ENCODE measurements at places on chromosomes 3 and 15.

- DNase-seq: no peak
These were observed 177.3 kb upstream of the NAALADL2 start for GRCh38 chr3:174681784-174682183.

DNA sequence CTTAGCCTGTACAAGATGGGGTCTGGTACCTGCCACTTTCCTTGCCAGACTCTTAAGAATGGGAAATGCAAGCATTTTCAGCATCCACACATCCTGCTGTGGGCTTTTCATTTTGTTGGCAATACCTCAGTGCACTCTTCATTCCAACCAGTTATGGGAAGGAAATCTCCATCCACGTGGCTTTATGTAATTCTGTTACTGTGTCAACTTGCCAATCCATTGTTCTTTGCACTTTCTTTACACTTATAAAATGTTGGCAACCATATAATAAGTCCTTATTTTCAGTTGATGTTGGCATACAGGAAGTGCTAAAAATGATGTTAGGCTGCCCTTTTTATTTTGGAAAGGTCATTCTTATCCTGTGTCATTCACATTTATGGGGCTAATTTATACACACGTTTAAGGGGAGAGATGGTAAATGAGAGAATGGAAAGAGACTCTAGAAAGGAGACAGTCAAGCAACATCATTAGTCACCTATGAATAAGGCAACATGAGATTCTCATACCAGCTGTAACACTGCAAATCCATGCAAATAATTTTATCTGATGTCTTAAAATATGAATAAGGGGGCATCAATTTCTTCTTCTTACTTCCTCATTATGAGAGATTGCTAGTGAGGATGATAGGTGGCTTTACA is 238.7 kb downstream of the CHST2 start:
- no peak for DNase-seq

DNA sequence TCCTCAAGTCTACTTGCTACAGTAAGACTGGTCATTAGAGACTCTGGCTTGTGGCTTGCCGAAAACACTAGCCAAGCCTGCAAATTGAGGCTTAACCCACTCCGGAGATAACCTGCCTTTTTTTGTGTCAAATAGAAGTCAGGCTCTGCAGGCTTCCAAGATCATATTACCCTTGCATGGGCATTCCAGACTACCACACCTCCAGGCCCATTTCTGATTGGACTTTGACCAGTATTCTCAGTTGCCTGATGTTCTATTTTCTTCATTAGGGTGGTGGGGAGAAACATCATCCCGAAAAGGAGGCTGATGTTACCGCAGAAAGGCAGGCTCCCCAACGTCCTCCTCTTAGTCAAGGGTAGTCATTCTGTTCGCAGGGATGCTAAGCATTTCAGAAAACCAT is 68.1 kb upstream of the FOXP1 start:
- no peak for DNase-seq

GRCh38 chr3:164222197-164222596 is 856.1 kb downstream of the SI start:
- peak; percentile 25 for DNase-seq

- DNase-seq: no peak
These were observed 27.3 kb downstream of the CD276 start for GRCh38 chr15:73711526-73711925.

- DNase-seq: no peak
These were observed 911.9 kb downstream of the FHIT start for GRCh38 chr3:60339304-60339703.

- no peak for DNase-seq
These were observed 15.7 kb upstream of the RPS27L start for GRCh38 chr15:63172851-63173451.

- DNase-seq: no peak
These were observed 110.5 kb upstream of the WNT5A start for GRCh38 chr3:55597641-55598040.

- peak; percentile 84 for DNase-seq
These were observed at the start of gene TJP1 for GRCh38 chr15:29822100-29822683. Gene TJP1, minus strand, starts transcription at chr15:29822468. Its CDS starts 440 bp downstream, at chr15:29822028.

- DNase-seq: no peak
These were observed 910.0 kb upstream of the ROBO1 start for GRCh38 chr3:80677796-80678195.

GRCh38 chr15:59197454-59197853 is 9.2 kb upstream of the LDHAL6B start:
- DNase-seq: no peak

GRCh38 chr3:149752788-149753136 is 473 bp upstream of the COMMD2 start:
- DNase-seq: no peak

DNA sequence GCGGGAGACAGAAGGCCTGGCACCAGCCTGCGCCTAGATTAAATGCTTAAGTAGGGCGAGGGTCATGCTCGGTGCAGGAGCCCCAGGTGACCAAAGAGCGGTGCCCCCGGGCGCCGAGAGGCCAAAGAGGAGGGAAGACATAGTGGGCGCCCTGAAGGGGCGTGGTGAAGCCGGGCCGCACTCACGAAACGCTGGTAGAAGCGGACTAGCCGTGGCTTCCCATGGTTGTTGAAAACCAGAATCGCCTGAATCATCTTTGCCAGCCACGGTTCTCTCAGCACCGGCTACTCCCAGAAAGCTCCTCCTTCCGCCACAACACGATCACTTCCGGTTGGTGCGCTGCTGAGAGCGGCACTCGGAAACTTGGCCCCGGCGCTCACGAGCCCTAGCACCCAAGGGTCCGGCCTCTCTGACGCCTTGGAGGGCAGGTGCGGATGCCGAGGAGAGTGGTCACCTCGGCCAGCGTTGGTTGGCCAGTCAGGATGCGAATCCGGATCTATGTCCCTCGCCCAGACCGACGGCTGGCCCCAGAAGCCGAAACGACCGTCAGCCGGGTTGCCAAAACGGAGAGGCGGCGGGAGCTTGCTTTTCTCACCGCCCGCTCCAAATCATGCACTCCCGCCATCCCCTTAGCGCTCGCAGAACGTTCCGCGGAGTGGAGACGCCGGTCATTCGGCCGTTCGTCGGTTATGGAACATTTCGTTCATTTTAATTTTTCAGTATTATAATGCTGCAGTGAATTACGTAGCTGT is at the start of gene AP3S2:
Gene AP3S2 (minus strand): TSS at position 299 of the 752 bp plus-strand sequence. CDS start 45 bp downstream, at position 254.
- DNase-seq: peak; percentile 90

DNA sequence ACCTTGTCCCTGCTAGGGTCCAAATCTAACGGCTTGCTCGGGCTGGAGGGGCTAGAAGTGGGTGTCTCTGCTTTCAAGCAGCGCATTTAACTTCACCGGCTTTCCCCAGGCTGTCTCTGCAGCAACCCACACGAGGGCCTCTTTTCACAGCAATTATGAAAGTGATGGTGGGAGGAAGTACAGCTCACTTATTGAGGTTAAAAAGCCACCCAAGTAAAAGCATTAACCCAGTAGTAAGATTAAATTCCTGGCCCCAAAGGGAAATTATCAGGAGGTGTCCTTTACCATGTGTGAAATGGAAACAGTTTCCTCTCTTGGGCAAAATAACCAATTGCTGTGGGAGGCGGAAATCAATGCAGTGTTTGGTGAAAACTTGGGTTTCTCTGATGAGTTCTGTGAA is 41.1 kb downstream of the NGRN start:
- DNase-seq: no peak

DNA sequence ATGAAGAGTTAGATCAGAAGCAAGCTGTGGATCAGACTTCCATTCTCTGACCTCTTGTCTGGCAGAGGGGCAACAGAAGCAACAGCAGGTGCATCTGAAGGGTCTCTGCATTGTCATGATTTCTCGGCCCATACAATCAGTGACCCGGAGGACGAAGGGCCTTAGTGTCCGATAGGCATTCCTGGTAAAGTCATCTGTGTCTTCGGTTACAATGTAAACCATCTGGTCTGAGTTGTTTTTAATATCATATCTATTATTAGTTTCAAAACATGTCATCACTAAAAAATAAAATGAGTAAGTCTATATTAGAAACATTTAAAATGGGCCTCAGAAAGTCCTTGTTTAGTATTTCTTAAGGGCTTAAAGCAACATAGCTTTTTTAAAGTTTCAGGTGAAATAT is 38.8 kb upstream of the PLOD2 start:
- DNase-seq: no peak

DNA sequence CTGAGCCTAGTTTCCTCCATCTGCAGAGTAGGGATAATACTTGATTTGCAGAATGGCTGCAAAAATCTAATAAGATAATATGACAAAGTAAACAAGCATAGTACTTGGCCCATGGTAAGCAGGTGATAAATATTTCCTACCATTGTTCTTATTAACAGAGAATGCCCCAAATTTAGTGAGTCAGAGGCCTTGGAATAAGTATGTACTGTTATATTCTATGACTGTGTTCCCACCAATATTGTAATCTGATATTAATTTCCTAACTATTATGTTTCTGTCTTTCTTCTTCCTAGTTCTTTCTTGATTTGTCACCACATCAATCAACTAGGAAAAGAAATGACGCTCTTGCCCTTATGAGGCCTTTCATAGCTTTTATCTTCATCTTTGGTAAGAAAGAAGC is 178.4 kb upstream of the SLC2A2 start:
- DNase-seq: no peak

DNA sequence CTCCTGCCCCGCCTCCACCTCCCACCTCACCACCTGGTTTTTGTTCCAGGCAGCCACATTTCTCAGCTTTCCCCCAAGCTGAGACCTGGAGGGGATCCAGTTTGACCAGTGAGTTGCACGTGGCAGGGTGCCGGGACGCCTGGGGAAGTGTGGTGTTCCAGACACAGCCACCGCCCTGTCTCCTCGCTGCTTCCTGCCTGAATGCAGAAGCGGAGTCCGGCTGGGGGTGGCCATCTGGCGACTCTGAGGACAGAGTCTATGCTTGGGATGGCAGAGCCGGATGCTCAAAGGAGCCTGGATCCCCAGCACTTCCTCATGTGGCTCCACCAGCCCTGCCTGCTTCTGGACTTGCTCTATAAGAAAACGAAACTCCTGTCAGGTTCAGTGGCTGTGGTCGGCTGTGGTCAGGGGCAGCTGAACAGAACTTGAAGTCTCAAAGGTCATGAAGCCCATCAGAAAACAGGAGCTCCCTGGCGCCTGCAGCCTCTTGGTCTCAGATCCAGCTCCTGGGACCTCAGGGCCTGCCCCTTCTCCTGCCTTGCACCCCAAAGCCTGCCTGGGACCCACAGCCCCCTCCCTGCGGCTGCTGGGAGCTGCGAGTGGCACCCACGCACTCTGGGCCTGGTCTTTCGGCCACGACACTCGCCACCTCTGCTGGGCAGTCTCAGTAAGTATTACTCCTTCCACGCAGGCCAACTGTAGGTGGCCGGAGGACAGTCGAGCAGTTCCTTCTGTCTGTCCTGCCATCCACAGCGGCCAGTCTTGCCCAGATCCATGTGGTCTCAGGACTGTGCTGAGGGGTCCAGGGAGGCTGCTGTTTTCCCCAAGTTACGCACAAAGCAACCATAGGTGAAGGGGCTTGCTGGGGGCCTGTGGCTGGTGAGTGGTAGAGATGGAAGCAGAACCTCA is 112.8 kb upstream of the MEF2A start:
- peak; percentile 33 for DNase-seq

GRCh38 chr15:90001062-90001682 is at the start of gene ZNF710:
Gene ZNF710, plus strand, starts transcription at chr15:90001324. Its CDS starts 65,814 bp downstream, at chr15:90067138.
- DNase-seq: peak; percentile 88

GRCh38 chr3:39548282-39548681 is 80.8 kb downstream of the MOBP start:
- DNase-seq: no peak

- DNase-seq: no peak
These were observed 4.0 kb downstream of the NT5DC2 start for GRCh38 chr3:52529376-52530333.

GRCh38 chr15:32668942-32669341 is 27.4 kb downstream of the SCG5 start:
- DNase-seq: no peak

- DNase-seq: no peak
These were observed 92.0 kb downstream of the TMEM108 start for GRCh38 chr3:133130168-133130567.

DNA sequence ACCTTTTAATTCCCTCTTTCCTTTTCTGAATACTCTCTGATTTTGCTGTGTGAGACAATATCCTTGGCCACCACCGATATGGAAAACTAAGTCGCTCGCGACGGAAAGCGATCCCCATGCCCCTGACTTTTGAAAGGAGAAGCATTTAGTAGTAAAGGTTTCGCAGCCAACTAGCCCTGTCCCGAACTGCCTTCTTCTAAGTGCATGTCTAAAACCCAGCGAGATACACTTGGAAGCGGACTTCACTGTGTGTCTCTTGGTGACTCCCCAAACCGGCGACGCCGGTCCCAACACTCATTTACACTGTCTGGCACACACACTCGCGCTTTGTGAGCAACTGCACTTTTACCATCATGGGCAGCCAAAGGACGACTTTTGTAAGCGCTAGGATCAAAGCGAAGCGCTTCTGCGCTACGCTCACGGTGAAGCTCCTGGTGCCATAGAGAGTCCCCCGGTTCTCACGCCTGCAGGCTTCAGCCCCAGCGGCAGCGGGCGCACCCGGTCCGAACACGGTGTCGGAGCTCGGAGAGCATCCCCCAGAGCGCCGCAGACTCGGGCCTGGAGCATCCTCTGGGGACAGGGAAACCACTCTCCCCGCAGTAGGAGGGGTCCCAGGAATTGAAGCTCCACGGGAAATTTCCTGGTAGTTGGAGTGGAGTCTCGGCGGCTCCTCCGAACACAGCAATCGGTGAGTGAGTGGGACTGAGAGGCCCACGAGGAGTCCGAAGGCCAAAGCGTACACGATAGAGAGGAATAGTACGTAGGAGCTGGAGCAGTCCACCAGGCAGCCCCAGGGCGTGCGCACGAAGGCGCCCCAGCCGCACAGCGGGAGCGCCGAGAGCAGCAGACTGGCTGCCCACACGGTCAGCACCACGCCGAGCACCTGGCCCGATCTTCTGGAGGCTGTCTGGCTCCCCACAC is 1.4 kb downstream of the GPR149 start:
- DNase-seq: peak; percentile 61

DNA sequence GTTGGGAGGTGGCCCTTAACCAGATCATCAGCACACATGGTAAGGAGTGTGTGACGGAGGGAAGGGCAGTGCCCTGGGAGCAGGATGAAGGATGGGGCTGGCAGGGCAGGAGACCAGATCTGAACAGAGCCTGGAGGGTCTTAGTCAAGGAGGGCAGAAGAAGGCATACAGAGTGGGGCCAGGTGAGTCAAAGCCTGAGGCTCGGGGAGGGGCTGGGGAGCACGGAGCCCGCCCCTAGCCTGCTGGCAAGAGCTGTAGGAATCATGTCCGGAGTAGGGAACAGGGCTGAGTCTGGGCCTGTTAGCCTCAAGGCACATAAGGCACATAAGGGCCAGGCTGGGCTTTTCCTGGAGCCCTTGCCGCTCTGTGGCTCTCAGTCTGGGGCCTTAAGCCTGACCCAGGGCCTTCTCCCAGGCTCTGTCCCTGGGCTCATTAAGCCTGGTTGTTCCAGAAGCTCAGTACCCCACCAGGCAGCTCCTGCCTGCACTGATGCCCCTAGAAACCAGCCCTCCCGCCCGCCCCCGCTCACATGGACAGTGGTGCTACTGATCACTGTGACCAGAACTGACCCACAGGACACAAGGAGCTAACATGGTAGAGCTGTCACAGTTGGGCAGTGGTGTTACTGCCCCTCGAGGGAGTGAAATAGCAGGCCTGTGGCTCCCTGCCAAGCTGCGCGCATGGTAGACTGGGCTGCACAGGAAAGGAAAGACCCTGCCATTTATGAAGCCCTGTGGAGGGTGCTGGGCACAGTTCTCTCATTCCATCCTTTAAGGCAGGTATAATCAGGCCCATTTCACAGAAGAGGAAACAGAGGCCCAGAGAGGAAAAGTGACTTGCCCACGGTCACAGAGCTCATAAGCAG is 14.6 kb downstream of the ISG20 start:
- no peak for DNase-seq
